ENCODE measurements at places on chromosomes 5 and 9.

- DNase-seq, result no peak
Measured at GRCh38 chr9:133716564-133717112, 21.5 kb downstream of the SARDH start.

- DNase-seq, result peak; percentile 96
Measured at GRCh38 chr5:139341689-139342422, at the start of gene PAIP2. PAIP2 (plus strand) TSS chr5:139341854; CDS start chr5:139363785, 21,931 bp downstream.

- DNase-seq, result no peak
Measured at GRCh38 chr5:171867786-171868185, 82.2 kb downstream of the SMIM23 start.

GRCh38 chr5:143636931-143637528 lies 174.9 kb upstream of the HMHB1 start:
- DNase-seq, result no peak

- DNase-seq, result no peak
Measured at GRCh38 chr9:113570749-113571711, 107.5 kb downstream of the RGS3 start.

DNA sequence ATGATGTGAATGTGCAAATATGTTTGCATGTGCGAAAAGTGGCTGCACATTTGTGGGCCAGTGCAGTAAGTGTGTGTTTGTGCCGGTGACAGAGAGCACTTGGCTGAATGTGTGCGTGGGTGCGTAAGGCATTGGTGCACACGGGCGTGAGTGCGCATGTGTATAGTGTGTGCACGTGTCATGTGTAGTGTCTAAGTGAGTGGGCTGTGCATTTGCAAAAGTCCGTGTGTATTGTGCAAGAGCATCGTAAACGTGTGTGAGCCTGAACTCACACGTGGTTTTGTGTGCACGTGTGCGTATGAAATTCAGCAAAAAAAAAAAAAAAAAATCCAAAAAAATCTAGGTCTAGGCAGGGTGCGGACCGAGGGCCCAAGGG lies 6.5 kb upstream of the EBF1 start:
- no peak for DNase-seq

DNA sequence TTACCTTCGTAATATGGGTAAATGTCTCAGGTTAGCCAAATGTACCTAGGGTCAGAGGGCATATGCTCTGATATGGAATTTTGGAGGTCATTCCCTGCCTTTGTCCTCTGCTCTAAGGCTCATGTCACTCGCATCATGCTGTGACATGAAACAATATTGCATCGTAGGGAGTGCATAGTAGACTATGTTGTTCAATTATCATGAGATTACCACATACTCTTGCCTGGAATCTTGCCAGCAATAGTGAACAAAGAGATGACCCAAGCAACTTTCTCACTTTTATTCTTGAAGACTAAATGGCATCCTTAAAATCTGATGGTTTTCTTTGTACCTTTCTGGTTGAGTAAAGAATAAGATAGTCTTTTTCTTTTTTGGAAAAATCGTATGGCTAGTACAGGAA lies 27.6 kb downstream of the ZNF462 start:
- no peak for DNase-seq

DNA sequence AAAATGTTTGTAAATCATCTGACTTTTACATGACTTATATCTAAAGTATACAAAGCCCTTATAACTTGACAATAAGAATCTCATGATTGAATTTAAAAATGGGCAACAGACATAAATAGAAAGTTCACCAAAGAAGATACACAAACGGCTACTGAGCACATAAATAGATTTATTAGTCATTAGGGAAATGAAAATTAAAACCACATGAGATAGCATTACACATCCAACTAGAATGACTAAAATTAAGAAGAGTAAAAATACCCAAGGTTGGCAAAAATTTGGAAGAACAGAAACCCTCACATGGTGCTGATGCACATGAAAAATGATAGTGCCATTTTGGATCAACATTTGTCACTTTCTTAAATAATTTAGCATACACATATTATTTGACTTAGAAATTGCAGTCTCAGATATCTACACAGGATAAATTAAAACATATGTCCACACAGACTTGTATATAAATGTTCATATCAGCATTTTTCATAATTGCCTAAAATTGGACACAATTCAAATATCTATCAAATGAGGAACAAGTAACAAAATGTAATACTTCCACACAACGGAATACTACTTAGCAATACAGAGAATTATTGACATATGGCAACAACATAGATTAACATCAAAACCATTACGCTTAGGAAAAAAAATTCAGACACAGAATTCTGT lies 359.1 kb upstream of the DAB2 start:
- DNase-seq, result no peak

DNA sequence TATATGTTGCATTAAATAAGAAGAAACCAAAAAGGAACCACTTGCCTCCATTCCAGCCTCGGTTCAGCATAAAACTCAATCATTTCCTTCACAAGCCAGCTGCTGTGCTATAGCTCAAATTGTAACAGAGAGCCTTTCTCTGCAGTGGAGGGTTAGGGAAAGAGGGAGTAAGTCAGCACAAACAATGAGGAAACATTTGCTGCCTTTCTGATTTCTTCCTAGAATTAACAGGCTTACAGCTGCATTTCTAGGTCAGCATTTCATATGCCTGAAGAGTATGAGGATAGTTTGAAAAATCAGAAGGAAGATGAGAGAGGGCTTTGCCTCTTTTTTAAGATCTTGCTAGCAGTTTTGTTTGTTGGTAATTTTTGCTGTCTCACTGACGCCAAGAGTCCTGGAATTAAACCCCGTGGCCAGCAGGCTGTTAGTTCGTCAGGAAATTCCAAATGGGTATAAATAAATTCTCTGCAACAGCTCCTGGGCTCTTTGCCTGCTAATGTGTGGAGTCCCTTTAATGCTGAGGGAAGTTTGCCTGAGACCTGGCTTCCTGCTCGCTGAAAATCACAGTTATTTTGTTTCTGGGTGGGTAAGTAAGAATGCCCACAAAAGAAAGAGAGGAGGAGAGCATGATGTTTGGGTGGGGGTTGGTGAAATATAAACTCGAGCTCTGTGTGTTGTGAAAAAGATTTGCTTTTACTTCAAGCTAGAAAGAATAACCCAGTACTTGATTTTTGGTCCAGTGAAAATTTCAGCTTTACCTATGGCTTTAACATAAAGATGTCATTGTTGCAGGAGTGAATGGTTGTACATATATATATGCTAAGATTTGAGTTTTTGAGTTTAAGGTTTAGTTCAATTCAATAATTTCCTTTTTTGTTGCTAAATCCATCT lies 148.1 kb upstream of the DMRT1 start:
- no peak for DNase-seq

DNA sequence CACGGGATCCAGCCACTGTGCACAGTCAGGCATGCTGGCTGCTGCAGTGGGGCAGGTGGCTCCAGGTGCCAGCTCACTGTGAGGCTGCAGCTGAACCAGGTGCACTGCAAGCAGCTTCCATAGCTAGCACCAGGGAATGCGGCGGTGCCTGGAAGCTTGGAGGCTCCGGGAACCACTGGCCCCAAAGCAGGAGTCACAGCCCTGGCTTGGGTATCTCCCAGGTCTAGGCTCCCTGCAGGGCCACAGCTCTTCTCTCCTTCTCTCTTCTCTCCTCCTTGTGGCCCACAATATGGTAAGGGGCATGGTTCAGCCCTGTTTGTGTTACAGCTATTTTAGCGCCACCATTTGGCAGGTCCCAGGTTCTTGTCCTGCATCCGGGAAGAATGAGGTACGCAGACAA lies 6.7 kb upstream of the MTMR12 start:
- no peak for DNase-seq

GRCh38 chr5:120703918-120704587 lies 240.0 kb downstream of the PRR16 start:
- no peak for DNase-seq

DNA sequence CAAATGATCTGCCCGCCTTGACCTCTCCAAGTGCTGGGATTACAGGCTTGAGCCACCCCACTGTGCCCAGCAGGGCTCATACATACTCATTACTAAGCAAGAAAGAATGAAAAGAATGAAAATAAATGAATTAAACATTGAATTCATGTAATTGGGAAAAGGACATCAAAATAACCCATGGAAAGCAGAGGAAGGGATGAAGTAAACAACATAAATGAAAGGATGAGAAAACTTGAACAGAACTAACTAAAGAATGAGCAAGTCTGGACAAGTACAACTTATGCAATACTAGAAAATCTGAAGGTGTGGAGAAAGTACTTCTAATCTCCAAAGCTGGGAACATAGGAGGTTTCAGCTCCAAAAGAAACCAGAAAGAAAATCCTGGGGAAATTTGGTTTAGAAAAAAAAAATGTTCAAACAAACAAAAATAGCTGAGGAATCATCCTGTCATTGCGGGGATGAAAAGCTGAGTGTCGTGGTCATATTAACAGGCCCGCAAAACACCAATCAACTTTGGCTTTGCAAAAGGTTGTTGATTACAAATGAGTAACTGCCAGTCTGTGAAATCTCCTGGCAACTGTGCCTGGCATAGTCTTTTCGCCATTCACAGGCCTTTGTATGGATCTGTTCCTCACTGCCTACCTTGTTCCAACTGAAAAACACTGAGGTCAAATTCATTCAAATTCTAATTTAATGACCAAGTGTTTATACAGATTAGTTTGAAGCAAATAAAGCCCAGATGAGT lies 2.3 kb upstream of the AK3 start:
- DNase-seq, result no peak

GRCh38 chr9:91477106-91477505 lies 53.5 kb upstream of the NFIL3 start:
- no peak for DNase-seq

DNA sequence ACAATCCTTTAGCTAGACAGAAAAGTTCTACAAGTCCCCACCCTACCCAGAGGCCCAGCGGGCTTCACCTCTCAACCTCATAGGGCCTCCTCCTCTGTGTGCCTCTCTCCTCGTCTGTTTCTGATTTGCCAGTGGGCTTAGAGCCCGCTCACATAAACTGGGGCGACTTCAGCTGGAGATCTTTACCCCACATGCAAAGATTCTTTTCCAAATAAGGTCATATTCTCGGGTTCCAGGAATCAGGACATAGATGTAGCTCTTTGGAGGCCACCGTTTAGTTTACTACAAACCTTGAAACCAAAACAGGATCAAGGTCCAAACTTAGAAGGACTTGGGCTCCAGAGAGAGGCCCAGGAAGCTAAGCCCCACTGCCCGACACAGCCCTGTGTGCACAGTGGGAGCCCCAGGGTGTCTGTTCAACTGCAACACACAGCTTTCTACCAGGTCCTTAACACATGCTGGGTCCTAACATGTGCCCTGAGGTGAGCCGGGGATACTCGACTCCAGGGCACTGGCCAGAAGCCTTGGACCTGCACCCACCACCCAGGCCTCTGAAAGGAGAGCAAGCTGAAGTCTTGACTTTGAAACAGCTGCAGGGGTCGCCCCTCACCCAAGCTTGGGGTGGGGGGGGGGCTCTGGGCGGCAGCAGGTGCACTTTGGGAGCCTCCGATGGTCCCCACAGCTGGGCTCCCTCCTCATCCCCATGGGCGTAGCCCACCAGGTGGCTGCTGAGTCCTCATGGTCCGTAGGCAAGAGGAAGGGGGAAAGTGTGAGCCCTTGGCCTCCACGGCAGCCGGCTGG lies 26.8 kb upstream of the SLC12A7 start:
- DNase-seq, result no peak

DNA sequence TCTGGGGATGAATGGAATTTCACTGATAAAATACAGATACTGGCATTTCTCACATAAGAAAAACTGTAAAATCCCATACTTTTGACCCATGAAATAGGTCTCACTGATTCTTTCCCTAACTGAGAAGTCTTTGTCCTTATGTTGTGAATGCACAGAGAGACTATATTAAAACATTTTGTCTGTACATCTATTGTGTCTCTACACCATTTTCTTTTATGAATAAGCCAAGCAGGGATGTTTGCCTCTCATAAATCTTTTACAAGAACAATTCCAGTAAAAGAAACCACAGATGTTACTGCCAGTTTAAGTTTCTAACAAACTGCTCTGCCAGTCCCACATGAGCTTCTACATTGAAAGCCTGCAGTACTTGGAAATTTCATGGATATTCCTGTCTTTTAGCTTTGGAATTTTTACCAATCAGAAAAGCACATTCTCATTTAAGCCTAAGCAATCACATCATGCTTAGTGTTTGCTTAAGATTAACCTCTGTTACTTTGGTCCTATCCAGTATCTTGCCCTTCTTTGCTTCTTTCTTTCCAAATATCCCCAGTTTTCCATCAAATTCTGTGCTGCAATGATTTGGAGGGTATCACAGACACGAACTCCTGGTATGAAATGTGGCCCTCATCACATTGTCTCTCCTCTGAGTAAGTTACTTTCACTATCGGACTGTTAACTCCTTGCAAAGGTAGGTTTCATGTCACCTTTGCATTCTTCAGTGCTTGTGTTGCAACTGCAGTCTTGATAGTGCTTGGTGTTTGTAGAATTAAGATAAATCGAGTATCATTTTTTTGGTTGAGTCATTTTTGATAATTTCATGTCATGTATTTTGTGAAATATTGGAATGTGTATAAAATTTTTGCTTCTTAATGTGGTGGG lies 415.1 kb upstream of the ADAMTSL1 start:
- no peak for DNase-seq

DNA sequence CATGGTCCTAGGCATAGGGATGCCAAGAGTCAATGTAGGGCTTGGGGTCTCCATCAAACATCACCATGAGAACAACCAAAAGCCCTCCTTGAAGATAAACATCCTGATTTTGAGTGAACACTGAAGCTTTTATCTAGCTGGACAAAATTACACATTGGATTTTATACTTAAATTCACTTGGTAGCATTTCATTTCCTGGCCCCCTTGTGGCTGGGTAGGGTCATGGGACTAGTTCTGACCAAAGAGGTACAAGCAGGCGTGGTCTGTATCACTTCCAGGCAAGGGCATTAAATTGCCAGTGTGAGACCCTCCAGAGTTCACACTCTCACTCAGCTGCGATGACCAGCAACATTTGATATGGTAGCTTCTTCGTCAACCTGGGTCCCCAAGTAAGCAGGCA lies 320.3 kb downstream of the ACTL7B start:
- no peak for DNase-seq

- no peak for DNase-seq
Measured at GRCh38 chr5:87722286-87722685, 309.6 kb upstream of the CCNH start.

- no peak for DNase-seq
Measured at GRCh38 chr5:138601444-138601843, 26.2 kb upstream of the HSPA9 start.

- no peak for DNase-seq
Measured at GRCh38 chr5:77258652-77259051, 48.2 kb downstream of the PDE8B start.

DNA sequence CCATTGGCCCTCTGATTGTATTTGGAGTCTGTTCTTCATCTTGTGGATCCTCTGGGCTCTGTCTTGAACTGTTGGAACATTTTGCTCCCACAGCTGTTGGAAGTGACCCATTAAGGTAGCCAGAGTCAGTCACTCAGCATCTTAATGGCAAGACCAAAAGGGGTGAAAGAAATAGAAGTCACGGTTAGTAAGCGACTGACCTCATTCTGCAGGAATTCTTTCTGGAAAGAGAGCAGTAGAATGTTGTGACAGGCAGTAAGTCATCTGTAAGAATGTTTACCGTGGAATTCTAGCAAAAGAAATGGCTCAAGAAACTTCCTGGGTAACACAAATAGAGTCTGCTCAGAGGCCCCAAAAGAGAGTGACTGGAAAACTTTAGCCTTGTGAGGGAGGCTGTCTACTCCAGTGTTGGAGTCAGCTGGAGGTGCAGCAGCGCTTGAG lies 28.6 kb upstream of the TNC start:
- DNase-seq, result no peak

All from activated T-helper 1 cell treated with anti-CD3 and anti-CD28 coated beads, Interleukin-2, amount 50 U/mL, for 16 hours (primary cell).